SIG-M5 (cell line): ENCODE measurements at places on chromosomes 2 and 18.

DNA sequence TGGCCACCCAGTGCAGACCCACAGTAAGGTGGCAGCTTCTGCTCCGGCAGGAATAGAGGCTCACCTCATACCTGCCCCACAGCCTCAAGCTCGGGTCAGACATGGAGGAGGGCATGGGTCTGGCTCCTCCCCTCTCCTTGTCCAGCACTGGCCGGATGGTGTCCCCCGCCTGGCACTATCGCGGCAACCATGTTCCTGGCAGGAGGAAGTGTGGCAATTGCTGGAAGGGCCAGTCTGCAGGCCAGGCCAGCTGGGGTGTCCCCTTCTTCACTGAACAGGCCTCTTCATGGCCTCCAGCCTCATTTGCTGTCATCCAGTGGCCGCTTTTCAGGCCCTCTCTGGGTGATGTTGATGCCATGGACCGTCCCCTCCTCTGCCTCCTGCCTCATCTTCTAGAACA is 41.4 kb upstream of the SMAD7 start:
- no peak for DNase-seq

- no peak for DNase-seq
Observed at GRCh38 chr2:11764920-11765319, 18.5 kb downstream of the LPIN1 start.

GRCh38 chr2:183995632-183996031 is 602.7 kb upstream of the ZNF804A start:
- DNase-seq: no peak

DNA sequence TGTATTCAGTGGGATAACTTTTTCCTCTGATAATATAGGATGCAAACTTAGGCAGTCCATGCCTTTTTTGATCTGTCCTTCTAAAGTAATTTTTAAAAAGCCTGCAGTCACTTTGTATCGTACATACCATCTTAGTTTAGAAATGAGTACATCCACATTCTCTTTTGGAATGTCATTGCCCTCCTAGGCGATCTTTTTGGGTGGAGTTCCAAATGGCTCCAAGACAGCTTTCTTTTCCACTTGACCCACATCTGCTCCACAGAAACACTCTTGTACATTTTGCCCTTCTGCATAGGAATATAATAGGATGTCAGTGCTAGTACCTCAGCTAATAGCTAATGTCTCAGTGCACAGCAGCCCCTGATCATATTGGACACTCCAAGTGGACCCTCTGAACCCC is 21.8 kb upstream of the HTR2B start:
- no peak for DNase-seq

- DNase-seq: no peak
Observed at GRCh38 chr18:49915352-49915751, 102.0 kb upstream of the ACAA2 start.

GRCh38 chr2:207933396-207934065 is 91.8 kb downstream of the PLEKHM3 start:
- no peak for DNase-seq

DNA sequence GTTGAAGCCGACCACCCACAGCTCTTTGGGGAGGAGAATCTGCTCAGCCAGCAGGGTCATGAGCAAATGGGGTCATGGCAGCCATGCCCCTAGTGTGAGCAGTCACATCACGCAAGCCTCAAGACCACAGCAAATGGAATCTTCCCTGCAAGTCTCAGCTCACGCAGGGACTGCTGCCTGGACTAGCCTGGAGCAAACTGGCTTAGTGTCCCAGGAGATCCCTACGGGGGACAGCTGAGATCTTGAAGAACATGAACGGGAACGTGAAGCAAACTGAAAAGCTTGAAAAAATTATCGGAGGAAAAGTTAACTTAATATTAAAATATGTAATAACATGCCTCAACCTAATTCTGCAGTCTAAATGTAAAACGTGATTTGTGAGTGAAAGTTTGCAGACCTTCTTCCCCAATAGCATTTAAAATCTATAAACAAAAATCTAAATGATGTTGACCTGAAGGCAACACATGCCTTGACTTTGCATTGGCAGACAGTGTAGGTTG is 118.4 kb downstream of the FAM124B start:
- no peak for DNase-seq

- DNase-seq: no peak
Observed at GRCh38 chr2:159712929-159713420, 669 bp downstream of the MARCHF7 start.

DNA sequence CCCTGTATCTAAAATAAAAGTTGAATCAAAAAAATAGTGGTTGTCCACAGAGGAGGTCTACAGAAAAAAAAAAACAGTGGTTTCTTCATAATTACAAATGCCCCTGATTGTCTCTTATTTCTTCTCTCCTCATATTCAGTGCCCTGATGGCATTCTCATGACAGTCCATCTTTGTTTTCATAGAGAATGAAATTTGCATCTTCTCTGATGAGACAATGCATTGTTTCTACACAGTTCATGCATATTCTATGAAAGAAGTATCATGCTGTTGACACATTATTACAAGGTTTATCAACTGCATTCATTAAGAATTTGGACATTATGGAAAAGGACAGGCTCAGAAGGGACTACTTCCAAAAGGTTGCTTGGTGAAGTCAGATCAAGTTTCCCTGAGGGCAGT is 59.5 kb downstream of the LHCGR start:
- DNase-seq: no peak

- DNase-seq: no peak
Observed at GRCh38 chr2:19532547-19533196, 174.2 kb upstream of the OSR1 start.

GRCh38 chr2:45826884-45827635 is 175.6 kb downstream of the PRKCE start:
- no peak for DNase-seq

GRCh38 chr2:40120957-40121356 is 330.9 kb downstream of the SLC8A1 start:
- no peak for DNase-seq

DNA sequence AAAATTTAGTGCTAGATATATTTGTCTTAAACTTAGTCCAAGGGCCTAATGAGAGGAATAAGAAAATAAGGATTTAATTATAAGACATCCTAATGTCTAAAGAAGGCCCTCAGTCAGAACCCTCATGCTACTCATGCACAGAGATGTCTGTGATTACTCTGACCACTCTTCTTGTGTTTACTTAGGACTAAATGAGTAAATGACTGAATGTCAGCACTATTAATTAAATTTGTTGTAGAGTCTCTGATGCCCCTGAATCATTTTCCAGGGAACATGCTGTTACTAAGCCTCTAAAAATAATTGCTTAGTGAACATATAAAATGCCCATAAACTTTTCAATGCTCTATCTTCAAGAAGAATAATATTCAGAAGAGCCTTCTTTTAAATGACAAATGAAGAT is 32.4 kb downstream of the GULP1 start:
- DNase-seq: no peak

- DNase-seq: no peak
Observed at GRCh38 chr18:59861963-59862819, 37.6 kb upstream of the PMAIP1 start.

GRCh38 chr2:227933884-227934283 is 62.5 kb downstream of the DAW1 start:
- DNase-seq: no peak

DNA sequence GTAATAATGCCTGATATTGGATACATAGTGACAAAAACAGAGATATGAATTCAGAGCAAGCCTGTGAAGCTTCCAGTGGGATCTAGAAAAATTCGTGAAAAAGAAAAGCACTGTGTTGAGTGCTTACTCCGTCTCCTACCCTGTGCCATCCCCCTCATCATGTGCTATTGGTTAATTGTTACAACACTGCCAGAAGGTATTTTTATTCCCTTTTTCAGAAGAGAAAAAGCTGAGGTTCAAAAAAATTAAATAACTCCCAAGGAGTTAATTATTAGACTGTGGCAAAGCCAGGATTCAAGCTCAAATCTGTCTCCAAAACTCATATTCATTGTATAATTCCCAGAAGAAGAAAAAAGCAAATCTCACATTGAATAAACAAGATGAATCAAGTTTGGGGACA is 735.5 kb upstream of the ACVR2A start:
- DNase-seq: no peak

DNA sequence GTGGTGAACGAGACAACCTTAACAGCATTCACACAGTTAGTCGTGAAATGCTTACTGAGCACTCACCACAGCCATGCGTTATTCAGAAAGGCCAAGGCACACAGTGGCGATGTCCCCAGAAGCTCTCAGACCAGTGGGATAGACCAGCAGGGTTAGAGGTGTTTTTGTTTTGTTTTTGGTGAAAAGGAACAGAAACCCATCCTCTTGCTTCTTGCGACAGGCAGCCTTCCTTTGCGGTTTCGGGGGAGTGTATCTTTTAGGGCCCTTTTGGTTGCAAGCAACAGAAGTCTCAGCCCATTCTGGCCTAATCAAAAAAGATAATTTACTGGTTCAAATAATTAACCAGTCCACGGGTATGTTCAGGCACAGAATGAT is 4.7 kb downstream of the GNLY start:
- peak; percentile 79 for DNase-seq

- DNase-seq: no peak
Observed at GRCh38 chr18:13183359-13183758, 35.2 kb upstream of the LDLRAD4 start.

DNA sequence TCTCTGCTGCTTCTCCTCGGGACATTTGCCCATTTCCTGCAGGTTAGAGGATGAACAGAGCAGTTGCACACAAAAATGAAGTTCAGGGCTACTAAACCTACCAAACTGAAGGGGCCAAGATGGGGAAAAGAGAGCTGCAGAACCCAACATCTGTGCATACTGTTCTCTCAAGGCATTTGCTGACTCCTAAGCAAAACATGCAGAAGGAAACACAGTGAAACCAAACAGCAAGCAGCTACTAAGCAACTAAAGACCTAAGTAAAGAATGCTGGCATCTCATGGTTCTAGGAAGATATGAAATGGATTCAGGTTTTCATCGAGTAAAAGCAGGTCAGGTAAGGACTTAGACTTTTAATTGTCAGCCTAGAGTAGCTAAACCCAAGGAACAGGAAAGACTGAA is 111.9 kb upstream of the SYT4 start:
- DNase-seq: no peak

DNA sequence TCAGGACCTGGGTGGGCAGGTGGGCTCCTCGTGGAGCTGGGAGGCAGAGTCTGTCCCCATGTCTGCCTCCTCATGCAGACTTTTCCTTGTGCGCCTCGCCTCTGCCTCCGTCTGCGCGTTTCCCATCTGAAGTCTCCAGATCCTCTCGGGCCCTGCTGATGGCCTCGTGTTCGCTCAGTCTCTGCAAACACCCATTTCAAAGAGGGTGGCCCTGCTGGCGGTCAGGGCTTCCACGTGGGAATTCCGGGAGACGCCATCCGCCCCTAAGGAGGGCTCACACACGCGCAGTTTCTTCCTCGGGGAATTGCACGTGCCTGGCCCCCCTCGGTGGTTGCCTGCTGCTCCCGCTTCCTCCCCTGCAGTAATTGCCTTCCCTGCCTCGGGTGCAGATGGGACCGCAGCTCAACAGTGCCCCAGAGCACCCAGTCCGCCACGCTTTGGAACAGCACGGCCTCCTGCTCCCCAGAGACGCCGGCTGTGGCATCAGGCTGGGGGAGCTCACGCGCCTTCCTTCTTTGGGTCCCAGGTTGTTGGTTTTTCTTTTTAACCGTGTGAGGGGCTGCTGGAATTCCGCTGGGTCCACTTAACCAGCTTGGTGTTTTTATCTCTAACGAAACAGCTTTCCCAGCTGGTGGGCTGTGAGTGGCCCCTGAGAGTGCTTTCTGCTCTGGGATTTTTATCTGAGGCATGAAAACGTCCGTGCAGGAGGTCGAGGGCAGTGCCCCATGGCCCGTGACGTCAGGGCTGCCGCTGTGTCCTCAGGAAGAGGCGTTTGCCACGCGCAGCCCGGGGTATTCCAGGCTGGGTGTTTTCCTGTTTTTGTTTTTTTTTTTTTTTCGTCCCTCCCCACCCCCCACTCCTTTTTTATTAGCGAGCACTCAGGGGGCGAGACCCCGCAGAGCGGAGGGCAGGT is 16.1 kb downstream of the NFATC1 start:
- DNase-seq: no peak

GRCh38 chr2:228628682-228629081 is 447.2 kb upstream of the SPHKAP start:
- DNase-seq: no peak

DNA sequence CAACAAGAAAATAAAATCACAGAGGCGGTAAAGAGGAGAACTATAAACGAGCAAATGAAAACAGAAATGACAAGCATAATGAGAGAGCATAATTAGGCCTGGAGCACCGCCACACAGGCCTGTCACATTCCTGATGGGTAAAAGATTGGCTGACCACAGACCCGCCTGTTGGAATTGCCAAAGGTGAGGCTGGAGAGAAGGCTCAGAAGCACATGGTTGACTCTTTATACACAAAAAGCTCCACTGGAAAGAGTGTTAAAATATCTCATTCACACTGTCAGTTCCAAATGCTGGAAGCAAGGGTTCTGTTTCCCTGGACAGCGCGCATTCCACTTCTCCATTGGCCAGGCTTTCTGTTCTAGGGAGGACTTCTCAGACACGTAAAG is 5.9 kb upstream of the LGALSL start:
- no peak for DNase-seq

GRCh38 chr2:65402780-65403528 is 29.4 kb downstream of the SPRED2 start:
- DNase-seq: no peak

GRCh38 chr2:162967147-162967546 is 128.6 kb upstream of the KCNH7 start:
- DNase-seq: no peak

- no peak for DNase-seq
Observed at GRCh38 chr2:172726172-172726735, 9.4 kb upstream of the RAPGEF4 start.

DNA sequence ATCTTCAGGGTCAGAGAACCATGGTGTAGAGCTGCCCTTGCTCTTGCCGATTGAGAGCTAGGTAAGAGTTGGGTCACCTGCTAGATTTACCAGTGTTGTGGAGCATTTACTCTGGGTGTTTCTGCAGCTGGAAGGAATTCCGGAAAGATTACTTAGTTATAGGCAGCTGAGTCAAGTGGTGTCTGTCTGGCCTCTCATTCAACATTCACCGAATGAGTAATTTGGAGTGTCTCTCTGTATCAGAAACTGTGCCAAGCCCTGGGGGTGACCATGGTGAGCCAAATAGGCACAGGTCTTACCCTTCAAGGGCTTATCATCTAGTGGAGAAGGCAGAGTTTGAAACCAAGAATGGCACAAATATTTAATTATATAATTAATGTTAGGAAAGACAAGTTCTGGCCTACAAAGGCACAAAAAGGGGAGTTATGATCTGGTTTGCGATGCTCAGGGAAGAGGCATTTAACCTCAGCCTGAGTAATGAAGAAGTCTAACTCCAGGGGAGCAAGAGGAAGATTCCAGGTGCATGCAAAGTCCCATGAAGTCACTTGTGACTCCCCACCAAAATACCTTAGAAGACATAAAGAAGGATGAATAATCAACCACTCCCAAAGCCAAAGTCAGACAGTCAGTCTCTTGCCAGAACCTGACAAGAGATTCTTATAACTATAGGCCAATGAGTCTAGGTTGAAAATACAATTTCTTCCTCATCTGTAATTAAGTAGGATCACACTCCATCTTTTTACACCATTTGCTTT is 12.5 kb downstream of the SETBP1 start:
- DNase-seq: no peak
